ENCODE measurements at places on chromosomes 16 and 17. TPM values are rescaled to one million over a fixed set of nuclear protein-coding genes. Genes with fewer than 3 reads are reported as not detected.

DNA sequence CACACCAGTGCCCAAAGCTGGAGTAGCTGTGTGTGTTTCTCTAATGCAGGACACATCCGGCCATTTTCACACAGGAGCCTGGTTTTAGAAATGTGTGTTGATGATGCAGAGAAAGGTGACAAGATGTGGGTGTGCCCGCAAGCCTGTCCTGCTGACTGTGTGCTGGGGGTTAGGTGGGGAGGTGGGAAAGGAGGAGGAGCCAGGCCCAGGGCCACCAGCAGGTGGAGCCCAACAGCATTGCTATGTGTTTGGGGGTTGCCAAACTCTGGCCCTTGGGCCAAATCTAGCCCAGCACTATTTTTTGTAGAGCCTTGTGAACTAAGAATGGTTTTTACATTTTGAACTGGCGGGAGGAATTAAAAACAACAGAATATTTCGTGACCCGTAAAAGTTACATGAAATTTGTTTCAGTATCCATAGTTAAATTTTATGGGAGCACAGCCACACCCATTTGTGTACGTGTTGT is 61.7 kb upstream of the LGALS9 start:
- DNase-seq: no peak

DNA sequence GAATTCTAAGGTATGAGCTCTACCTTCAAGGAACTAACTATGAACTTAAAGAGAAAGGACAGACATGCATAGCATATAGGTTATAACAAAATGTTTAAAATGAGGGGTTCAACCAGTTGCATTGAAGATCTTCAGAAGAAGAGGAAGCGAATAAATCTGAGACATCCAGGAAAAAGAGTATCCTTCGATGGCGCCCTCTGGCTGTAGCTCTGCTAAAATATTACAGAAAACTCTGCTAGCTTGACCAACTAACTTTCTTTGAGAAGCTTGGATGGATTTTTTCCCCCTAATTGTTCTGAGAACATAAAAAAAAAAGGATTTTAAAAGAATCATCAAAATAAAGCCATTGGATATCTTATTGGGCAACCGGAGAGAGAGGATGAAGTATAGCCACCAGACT is 659.9 kb upstream of the SOX9 start:
- peak; percentile 30 for DNase-seq

GRCh38 chr17:63042256-63042812 is 76.3 kb downstream of the TANC2 start:
- no peak for DNase-seq

GRCh38 chr17:36214918-36215317 is 4.1 kb downstream of the CCL4L2 start:
- no peak for DNase-seq

DNA sequence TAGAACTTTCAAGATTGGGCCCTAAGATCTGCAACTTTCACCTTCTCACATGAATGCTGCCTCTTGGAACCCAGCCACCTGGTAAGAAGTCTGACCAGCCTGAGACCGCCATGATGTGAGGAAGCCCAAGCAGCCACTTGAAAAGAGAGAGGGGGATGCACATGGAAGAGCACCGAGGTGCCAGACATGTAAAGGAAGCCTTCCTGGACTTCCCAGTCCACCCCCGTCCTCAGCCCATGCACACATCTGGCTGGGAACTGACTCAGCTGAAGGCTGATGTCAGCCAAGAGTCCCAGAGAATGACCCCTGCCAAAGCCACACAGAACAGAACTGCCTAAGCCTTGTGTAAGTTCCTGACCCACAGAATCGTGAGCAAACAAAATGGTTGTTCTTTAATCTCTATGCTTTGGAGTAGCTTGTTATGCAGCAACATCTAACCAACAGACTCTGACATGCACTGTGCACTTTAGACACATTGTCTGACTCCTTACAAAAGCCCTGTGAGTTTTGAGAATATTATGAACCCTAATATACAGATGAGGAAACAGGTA is 86.7 kb downstream of the RMI2 start:
- peak; percentile 29 for DNase-seq

DNA sequence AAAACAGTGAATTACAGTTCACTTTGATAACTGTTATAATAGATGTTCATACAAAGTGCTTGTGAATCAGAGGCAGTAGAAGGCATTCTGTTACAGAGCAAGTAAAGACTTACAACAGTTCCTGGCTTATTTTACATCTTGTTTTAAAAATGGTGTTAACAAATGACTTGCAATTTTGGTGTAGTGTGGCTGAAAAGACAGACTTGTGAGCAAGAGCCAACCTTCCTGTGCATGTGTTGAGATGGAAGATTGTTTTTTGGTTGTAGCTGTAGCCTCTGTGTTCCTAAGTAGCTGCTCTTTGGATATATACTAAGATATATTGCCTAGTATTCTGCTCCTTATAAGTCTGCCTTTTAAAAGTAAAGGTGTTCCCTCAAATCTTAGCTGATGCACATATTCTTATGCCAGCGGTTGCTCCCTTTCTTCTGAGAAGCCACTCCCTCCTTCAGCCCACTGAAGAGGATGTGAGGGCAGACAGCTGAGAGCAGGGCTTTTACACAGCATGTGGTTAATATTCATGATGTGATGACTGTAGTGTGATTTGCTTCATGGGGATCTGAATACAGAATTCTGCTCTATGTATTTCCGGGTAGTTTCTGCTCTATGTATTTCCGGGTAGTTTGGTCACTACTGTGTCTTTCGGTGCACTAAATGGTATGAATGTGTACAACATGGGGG is 182.3 kb downstream of the PHKB start:
- no peak for DNase-seq

GRCh38 chr16:89456419-89456959 is 33.9 kb downstream of the ANKRD11 start:
- DNase-seq: no peak

DNA sequence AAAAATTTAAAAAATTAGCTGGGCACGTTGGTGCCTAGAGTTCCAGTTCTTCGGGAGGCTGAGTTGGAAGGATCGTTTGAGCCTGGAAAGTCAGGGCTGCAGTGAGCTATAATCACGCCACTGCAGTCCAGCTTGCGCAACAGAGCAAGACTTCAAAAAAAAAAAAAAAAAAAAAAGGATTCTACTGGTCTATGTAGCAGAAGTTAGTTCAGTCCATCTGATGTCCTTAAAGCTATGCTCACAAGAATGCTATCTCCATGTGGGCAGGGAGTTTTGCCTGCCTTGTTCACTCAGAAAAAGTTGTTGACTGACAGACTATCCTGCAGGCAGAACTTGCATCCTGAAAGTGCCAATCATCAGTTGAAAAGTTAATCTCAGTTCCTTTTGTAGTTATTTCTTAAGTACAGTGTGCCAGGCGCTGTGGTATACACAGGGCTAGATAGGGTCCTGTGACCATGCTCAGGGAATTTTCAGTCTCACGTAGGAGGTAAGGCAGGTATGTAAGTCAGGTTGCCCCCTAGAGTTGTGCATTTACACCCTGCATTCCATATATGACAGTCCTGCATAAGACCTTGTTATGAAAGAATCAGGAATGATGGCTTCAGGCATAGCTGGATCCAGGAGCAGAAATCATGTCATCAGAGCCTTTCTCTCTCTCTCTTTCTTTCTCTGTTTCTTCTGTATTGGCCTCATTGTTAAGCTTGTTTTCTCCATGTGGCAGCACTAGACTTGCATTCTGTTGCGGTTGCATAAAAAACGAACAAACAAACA is 7.6 kb downstream of the SYT17 start:
- DNase-seq: no peak

GRCh38 chr16:78402833-78403232 is 303.4 kb downstream of the WWOX start:
- DNase-seq: no peak

DNA sequence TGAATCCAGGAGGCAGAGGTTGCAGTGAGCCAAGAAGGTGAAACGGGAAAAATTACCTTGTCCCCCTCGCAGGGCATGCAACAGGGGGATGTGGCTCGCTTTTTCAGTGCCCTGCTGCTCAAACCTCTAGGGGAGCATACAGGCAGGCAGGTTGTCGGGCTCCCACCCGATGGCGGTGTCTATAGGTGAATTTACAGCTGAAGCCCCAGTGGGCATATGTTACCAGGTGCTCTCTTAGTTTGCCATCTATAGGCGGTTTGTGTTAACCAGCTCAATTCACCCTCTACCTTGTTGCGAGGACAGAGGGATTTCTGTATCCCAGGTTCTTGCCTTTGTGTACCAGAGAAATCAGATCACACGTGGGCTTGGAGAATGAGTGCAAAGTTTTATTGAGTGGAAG is 48.9 kb downstream of the IQCK start:
- no peak for DNase-seq

HIC1 gene
- total RNA-seq: 14.2 TPM

MYO19 gene
- 28.8 TPM for total RNA-seq

CSH2 gene
- not detected for total RNA-seq

TSEN54 gene
- 11.9 TPM for total RNA-seq

SERPINF2 gene
- 0.24 TPM for total RNA-seq

ABCA3 gene
- total RNA-seq: 0.20 TPM
